ENCODE measurements at places on chromosomes 2 and 18. TPM values are rescaled to one million over a fixed set of nuclear protein-coding genes. Genes with fewer than 3 reads are reported as not detected.
A peak's percentile ranks its signal among the peaks of the same experiment; 100 is the strongest.

DNA sequence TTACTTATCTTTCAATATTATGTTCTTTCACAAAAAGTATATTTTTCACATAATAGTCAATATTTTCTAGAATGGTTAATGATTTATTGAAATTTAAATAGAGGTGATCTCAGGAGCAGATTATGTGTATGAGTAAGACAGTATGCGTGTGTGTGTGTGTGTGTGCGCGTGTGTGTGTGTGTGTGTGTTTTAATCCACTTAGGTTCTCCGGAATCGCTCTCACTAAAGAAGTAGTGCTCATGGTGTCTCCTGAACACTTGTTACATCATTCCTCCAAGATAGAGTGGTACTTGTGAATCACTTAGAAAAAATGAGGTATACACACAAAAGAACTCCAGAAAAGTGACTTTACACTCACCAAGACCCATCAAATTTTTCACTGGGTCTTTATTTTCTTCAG, 91.0 kb upstream of the KCNH7 start:
- no peak for DNase-seq

DNA sequence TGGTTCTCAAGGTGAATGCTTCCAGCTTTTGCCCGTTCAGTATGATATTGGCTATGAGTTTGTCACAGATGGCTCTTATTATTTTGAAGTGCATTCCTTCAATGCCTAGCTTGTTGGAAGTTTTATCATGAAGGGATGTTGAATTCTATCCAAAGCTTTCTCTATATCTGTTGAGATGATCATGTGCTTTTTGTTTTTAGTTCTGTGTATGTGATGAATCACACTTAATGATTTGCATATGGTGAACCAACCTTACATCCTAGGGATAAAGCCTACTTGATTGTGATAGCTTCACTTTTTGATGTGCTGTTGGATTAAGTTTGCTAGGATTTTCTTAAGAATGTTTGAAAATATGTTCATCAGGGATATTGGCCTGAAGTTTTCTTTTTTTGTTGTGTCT, 112.1 kb downstream of the MBD2 start:
- DNase-seq, result no peak

The EPC2 gene
- 43.7 TPM for polyA plus RNA-seq

GRCh38 chr2:95329891-95330793, 33.0 kb downstream of the KCNIP3 start:
- no peak for DNase-seq

GRCh38 chr2:219918944-219919343, 291.5 kb downstream of the SLC4A3 start:
- DNase-seq, result no peak

GRCh38 chr2:103155308-103155707, 393.5 kb downstream of the TMEM182 start:
- DNase-seq, result no peak

The SCN7A gene
- polyA plus RNA-seq, result 13.0 TPM

DNA sequence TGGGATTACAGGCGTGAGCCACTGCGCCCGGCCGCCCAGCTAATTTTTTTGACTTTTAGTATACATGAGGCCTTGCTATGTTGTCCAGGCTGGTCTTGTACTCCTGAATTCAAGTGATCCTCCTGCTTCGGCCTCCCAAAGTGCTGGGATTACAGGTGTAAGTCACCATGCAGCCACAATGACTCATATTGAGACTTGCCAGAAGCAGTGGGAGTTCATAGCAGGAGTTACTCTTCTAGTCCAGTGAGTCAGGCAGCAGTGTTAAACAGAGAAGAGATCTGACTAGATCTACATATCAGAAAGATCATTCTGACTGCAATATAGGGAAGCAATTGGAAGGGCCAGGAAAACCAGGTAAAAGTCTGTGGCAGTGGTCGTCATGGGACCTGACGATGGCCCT, 1.5 kb upstream of the FLACC1 start:
- DNase-seq, result no peak

DNA sequence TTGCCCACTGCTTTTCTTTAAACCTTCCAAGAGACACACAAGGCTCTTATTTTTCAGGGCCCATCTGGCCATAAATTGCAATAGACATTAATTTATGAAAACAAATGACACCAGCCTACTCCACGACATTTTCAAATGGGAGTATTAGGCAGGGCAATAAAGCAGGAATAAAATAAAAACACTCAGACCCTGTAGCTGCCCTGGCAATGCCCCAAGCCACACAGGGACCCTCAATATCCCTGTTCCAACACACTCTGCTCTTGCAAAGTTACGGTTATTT, 550.8 kb upstream of the TNP1 start:
- DNase-seq, result no peak

DNA sequence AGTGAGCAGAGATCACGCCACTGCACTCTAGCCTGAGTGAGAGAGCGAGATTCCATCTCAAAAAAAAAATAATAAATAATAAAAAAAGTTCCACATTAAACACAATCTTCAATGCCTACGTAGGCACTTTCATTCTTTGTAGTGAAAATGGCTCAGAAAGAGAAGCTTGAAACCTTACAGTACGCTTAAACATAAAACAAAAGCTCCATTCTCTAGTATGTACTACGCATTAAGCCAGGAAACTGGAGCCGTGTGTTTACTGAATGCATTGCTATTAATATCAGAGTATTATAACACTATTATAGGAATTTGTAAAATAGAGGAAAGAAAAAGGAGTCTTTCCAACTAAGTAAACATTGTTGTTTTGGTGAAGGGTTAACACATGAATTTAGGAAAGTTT, 41.3 kb upstream of the LMAN1 start:
- no peak for DNase-seq

The FAHD2B gene
- 24.4 TPM for polyA plus RNA-seq

The TNFAIP6 gene
- 0.75 TPM for polyA plus RNA-seq

The MC5R gene
- polyA plus RNA-seq, result 0.28 TPM

The TFCP2L1 gene
- polyA plus RNA-seq, result 81.5 TPM

DNA sequence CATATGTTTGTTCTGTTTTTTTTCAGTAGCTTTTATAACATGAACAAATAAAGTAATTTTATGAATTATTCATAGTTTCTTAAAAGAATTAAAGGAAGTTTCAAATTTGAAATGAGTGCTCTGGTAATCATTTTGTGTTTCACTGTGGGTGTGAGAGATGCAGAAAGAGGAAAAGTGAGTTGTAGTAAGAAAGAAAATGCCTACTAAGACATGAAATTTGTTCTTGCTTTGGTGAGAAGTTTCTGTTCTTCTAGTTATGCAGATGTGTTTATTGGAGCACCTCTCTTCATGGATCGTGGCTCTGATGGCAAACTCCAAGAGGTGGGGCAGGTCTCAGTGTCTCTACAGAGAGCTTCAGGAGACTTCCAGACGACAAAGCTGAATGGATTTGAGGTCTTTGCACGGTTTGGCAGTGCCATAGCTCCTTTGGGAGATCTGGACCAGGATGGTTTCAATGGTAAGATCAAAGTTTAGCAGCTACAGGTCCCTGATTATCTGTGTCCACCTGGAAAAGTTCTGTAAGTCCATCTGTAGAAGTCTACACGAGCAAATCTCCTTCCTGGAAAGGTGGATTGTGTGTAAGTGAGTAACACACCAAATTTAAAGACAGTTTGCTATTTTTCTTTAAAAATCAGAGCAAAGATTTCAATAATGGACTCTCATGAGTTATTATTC, 51.4 kb downstream of the ITGAV start:
- no peak for DNase-seq

- peak; percentile 40 for DNase-seq
Observed at GRCh38 chr2:47174733-47175361, 19.7 kb upstream of the STPG4 start.

- DNase-seq, result no peak
Observed at GRCh38 chr2:109024477-109024876, 35.5 kb upstream of the EDAR start.

The IL1A gene
- not detected for polyA plus RNA-seq

DNA sequence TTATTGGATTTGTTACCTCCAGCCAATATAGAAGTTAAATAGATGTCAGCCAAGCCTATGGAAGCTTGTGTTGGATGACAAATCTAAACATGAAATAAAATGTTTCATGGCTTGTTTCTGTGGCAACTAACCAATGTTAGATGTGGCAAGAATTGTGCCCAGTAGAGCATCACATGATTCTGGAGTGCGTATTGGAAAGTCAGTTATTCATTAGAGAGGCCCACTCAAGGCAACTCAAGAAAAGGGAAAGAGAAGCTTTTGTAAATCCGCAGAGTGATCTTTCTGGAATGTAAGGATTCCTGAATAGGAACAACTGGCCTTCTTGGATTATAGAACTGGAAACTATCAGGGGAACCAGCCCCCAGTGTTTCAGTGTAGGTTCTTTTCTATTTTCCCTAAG, 162.9 kb downstream of the TMEM247 start:
- DNase-seq, result no peak

The DIPK1C gene
- polyA plus RNA-seq, result 0.10 TPM

DNA sequence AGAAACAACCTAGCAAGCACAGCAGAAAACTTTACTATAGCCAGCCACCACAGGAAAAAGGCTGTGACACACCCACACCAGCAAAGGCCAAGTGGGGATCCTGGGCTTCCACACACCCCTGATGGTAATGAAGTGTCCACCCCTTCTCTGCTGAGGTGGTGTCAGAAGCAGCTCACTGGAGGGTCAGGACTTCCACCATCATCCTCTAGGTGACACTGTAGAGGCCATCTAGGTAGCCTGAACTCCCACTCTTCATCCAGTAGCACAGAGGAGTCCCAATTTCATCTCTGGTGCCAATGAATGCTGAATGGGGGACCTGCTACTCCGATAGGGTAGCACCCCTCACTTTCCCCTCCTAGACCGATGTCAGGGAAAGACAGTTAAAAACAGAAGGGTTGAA, 1544.4 kb downstream of the LRP1B start:
- DNase-seq, result no peak

DNA sequence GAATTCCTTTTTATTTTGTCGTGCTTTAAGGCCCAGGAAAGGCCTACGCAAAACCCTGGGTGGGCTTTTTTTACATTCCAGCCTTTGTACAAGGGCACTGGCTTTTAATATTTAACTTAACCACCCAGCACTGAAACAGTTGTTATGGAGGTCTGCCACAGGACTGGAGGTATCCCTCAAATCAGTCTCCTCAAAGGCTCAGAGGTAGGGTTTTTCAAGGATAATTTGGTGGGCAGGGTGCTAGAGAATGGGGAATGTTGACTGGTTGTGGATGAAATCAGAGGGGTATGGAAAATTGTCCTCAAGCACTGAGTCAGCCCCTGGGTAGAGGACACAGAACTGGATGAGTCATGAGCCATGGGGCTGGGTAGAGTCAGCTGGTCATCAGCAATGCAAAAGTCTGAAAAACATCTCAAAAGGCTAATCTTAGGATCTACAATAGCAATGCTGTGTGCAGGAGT, 443.1 kb downstream of the THSD7B start:
- peak; percentile 24 for DNase-seq

DNA sequence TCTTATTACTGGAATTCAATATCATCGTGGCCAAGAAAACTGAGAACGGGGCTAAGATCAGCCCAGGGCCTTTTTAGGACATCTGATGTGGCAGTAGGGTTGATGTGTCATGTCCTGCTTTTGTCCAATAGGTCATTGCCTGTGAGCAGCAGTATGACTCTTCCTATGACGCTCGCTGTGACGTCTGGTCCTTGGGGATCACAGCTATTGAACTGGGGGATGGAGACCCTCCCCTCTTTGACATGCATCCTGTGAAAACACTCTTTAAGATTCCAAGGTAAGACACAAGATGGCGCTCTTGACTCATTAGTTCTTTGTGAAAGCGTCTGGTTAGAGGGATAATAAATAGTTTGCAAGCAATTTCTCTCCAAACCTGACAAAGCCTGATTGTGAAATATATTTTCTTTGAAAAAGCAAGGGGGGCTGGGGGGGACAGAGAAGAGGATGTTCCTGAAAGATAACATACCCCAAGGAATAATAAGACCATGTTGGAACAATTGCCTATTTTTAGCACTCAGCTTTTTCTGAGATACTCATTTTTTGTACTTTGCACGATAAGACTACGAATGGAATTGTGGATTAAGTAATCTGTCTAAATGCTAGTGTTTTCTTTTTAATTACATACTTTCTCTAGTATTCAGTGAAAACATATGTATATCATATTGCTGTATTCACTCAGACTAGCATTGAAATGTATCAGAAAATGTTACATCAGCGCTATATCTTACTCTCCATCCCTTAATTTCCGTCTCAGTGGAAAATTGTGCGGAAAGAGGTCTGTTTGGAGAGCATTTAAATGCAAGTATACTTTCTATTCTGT, 58.1 kb downstream of the MYO3B start:
- peak; percentile 37 for DNase-seq

GRCh38 chr2:42973726-42974125, 181.3 kb upstream of the HAAO start:
- DNase-seq, result no peak

DNA sequence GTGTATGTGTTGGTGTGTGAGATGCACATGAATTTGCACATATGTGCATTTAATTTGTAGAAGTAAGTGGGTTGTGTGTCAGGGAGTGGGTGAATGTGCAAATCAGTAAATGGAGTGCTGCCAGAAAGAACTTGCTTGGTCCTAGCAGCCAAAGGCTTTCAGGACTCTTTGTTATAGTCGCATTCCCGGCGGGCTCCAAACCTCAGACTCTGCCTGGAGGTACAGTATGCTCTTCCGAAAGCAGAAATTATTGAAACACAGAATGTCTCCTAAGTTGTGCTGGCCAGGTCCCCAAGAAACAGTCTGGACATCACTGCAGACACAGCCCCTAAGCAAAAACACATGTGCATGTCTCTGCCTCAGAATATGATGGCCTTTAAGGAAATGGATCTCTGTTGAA, 232.4 kb downstream of the INSIG2 start:
- no peak for DNase-seq

DNA sequence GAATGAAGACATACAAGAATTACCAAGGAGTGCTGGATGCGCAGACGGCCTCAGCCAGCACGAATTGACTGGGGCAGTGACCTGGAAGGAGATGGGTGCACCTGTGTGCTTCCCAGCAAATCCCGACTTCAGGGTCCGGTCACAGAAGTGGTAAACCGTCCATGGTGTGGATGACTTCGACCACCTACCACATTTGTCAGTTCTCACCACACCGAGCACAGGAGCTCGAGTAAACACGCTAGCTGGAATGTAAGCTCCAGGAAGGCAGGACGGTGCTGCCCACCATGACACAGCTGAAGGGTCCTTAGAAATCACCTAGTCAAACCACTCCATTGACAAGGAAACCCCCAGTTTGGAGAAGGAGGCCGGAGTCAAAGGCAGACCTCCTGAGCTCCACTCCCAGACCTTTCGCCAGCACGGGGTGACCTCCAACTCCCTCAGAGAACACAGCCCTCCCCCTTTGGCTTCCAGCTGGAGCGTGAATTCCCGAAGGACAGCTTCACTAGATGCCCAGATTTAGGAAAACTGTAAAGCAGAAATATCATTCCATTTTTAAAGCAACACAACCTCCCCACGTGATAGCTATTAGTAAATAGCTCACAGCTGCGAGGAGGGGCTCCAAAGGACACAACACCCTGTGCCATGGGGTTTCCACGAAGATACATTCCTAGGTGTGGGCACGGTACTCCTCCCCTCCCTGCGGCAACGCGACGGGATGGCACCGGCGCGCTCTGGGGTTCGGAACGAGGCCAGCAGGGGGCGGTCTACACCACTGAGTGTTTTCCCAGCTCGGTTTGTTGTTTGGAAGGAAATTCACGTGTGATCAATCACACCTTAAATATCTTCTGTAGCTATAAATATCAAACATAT, 34.1 kb upstream of the GNAL start:
- DNase-seq, result peak; percentile 26

- no peak for DNase-seq
Observed at GRCh38 chr18:9530226-9531009, 55.1 kb downstream of the RALBP1 start.

The RESP18 gene
- polyA plus RNA-seq, result not detected

The MRO gene
- 2.9 TPM for polyA plus RNA-seq

The REEP1 gene
- polyA plus RNA-seq, result 2.7 TPM

GRCh38 chr2:5696404-5696944, 4.3 kb downstream of the SOX11 start:
- no peak for DNase-seq

Data from renal pelvis (tissue), 12 donors.